ENCODE measurements at places on chromosomes 11 and 22.

DNA sequence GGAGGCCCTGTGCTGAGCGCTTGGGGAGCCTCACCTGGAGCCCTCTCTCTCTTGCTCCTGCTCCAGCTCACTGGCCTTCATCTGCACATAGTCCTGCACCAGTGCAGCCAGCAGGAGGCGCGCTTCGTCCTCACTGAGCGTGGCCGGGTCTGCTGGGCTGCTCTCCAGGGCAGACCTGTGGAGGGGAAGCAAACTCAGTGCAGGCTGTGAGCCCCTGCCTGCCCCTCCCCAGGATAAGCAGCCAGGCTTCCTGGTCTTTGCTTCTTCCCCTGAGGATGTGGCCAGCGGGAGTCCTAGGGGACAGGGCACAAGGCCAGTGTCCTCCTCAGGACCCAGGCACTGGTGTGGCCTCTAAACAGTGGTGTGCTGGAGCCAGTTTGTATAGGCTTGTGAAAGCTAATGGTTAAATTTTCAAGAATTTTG is 2.2 kb downstream of the CALCA start:
- no peak overlapping the region for H3K27ac ChIP-seq
- H3K36me3 ChIP-seq = no peaks in the 10 kb centered on the region
- peaks cover 91% of the 10 kb centered on the region for H3K27me3 ChIP-seq
- H3K4me1 ChIP-seq = peaks cover 11% of the 10 kb centered on the region

DNA sequence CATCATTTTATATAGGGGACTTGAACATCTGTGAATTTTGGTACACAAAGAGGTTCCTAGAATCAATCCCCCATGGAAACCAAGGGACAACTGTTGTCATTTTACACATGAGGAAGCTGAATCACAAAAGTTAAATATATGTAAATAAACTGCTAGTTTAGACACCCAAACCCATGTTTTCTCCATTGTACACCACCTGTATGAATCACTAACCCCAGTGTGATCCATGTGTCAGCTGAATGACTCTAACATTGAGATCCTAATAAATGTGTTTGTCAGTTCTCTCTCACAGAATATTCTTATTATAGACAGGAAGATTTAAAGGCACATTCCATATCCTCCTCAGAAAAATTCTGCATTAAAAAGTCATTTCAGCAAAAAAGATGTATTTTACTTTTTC is 83.3 kb downstream of the ATG16L2 start:
- H3K4me1 ChIP-seq = no peaks in the 10 kb centered on the region
- H3K27ac ChIP-seq = no peak overlapping the region
- no peak for DNase-seq
- no peaks in the 10 kb centered on the region for H3K27me3 ChIP-seq
- no peaks in the 10 kb centered on the region for H3K36me3 ChIP-seq
- no peak overlapping the region for H3K4me3 ChIP-seq

DNA sequence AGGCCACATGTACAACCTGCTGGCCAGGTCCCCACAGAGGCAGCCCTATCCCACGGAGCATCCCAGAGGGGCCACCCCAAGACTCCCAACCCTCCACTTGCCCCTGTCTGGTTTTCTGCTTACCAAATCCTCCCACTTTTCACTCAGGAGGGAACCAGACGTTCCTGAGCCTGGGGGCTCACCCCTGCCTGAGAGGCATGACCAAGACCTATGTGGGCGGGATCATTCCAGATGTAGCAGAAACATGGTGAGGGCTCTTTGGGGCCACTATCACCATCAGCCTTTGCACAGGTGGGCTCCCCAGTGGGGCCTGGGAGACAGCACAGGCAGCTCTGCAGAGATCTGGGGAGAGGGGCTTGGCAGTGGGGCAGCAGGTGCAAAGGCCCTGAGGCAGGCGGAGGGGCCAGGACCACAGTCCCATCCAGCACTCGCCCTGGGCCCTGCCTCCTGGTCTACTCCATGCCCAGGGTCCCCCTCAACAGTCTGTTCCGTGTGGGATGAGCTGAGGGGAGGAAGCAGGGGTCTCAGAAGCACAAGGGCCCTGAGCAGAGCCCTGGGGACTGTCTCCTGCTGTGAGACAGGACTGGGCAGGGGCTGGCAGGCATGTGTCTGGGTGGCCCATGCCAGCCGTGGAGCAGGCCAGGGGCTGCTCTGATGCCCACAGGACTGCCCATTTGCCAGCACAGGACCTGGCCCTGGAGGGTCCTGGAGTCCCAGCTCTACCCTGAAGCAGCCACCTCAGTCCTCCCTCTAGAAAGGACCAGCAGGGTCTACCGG is 9.4 kb downstream of the PIM3 start:
- H3K27me3 ChIP-seq = peaks cover 7% of the 10 kb centered on the region
- peaks cover 8% of the 10 kb centered on the region for H3K4me1 ChIP-seq
- peak overlapping the region; percentile 98 for H3K27ac ChIP-seq
- H3K4me3 ChIP-seq = peak overlapping the region; percentile 84
- no peaks in the 10 kb centered on the region for H3K36me3 ChIP-seq
- no peak for DNase-seq

GRCh38 chr11:71131861-71132260 is 120.5 kb downstream of the SHANK2 start:
- no peak for DNase-seq
- peaks cover 6% of the 10 kb centered on the region for H3K36me3 ChIP-seq
- H3K4me1 ChIP-seq = peaks cover 14% of the 10 kb centered on the region
- no peak overlapping the region for H3K27ac ChIP-seq
- H3K27me3 ChIP-seq = no peaks in the 10 kb centered on the region

- H3K36me3 ChIP-seq = no peaks in the 10 kb centered on the region
- DNase-seq = no peak
- no peak overlapping the region for H3K4me3 ChIP-seq
- H3K4me1 ChIP-seq = peaks cover 33% of the 10 kb centered on the region
Measured at GRCh38 chr11:76745044-76745376, 38.1 kb upstream of the TSKU start.

GRCh38 chr22:44439356-44440223 is 58.4 kb downstream of the RTL6 start:
- no peaks in the 10 kb centered on the region for H3K36me3 ChIP-seq
- H3K27me3 ChIP-seq = no peaks in the 10 kb centered on the region
- H3K27ac ChIP-seq = peak overlapping the region; percentile 50
- no peak for DNase-seq

- no peak for DNase-seq
- no peak overlapping the region for H3K27ac ChIP-seq
- peaks cover 34% of the 10 kb centered on the region for H3K27me3 ChIP-seq
- H3K4me3 ChIP-seq = no peak overlapping the region
- no peaks in the 10 kb centered on the region for H3K36me3 ChIP-seq
Measured at GRCh38 chr11:123018702-123019101, 37.1 kb upstream of the BSX start.

GRCh38 chr11:65498042-65498726 is 661 bp upstream of the MALAT1 start:
- H3K4me1 ChIP-seq = peaks cover 26% of the 10 kb centered on the region
- H3K27ac ChIP-seq = no peak overlapping the region
- no peak for DNase-seq
- no peak overlapping the region for H3K4me3 ChIP-seq

DNA sequence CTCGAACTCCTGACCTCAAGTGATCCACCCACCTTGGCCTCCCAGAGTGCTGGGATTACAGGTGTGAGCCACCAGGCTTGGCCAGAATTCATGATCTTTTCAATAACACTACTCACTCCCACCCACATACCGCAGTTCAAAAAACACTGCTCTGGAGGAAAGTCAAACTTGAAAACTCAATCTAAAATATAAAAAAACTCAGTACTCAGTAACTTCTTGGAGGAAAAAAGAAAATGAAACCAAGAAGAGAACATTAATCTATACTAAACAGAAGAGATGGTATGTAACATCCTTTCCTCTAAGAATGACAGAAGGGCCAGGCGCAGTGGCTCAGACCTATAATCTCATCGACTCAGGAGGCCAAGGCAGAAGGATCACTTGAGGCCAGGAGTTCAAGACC is 58.3 kb downstream of the MRTFA start:
- no peak overlapping the region for H3K27ac ChIP-seq
- H3K27me3 ChIP-seq = no peaks in the 10 kb centered on the region
- peaks cover 2% of the 10 kb centered on the region for H3K4me1 ChIP-seq

- H3K27me3 ChIP-seq = peaks cover 2% of the 10 kb centered on the region
- peak overlapping the region; percentile 92 for H3K27ac ChIP-seq
- no peaks in the 10 kb centered on the region for H3K36me3 ChIP-seq
- H3K4me1 ChIP-seq = peaks cover 30% of the 10 kb centered on the region
- DNase-seq = no peak
Measured at GRCh38 chr11:115630214-115630613, 126.0 kb upstream of the CADM1 start.

GRCh38 chr11:114262681-114263512 is 33.3 kb upstream of the NNMT start:
- H3K27ac ChIP-seq = no peak overlapping the region
- peaks cover 17% of the 10 kb centered on the region for H3K4me1 ChIP-seq
- DNase-seq = no peak
- no peaks in the 10 kb centered on the region for H3K36me3 ChIP-seq
- H3K27me3 ChIP-seq = peaks cover 23% of the 10 kb centered on the region
